RWPE1 (cell line): ENCODE measurements at places on chromosomes 12 and 14.

- no peak for DNase-seq
Measured at GRCh38 chr14:103705118-103705503, 10.1 kb downstream of the XRCC3 start.

GRCh38 chr12:87728931-87729593, 300.1 kb downstream of the C12orf50 start:
- DNase-seq: no peak

DNA sequence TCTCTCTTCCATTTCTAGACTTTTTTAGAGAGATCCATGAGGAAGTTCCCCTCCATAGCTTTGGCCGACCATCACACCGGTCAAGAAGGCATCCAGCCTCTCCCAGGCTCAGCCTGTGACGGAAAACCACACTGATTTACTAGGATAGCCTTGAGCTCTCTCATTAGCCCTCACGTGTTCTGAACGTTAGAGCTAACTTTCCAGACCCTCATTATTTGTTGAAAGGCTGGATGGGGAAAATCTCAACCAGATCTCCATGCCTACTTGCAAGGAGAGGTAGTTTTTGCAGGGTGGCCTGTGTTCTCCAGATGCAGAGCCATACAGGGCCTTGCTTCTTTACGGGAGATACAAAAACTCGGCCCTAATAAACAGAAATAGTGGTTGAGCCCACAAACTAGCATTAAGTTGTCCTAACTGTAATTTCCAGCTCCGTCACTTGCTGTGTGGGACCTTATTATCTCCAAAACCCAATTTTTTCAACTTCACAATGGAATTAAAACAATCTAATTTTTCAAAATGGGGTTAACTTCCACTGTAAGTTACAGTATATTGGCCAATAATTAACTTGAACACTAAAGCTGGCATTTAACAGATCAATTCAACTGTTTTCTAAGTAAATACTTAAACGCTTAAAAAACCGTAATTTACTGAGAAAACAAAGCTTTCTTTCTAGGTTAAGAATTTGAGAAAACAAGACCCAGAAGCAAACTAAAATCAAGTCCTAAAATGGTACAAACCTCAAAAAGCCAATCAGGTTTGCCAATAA, 65.3 kb downstream of the KLHL28 start:
- no peak for DNase-seq

GRCh38 chr12:81300454-81300853, 222.6 kb downstream of the ACSS3 start:
- no peak for DNase-seq

DNA sequence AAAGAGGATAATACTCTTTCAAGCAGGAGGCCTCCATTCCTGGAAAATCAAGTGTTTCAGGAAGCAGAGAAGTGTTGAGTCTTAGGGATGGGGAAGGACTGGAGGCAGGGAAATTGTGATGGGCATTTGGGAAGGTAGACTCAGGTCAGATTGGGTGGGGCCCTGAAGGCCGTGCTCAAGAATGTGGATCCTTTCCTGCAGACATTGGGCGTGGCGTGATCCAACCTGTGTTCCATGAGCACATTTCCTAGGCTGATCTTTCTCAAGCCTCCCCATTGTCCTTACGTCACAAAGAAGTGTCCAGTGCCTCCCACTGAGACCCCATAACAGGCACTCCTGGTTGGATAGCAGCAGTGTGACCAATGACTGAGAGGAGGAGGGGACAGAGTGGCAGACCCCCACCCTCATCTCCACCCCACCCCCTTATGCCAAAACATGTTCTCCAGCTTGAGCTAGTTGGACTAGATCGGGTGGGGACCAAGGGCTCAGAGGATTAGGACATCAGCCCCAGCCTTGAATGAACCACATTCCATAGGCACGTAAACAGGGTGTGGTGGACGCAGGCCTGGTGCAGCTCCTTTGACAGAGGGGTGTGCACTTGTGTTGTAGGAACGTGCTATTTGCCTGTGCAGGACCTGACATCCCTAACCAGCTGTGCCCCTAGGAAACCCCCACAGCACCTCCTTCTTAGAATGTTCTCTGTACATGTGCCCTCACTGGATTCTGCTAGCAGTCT, 76.8 kb downstream of the TTC9 start:
- DNase-seq: peak; percentile 79

DNA sequence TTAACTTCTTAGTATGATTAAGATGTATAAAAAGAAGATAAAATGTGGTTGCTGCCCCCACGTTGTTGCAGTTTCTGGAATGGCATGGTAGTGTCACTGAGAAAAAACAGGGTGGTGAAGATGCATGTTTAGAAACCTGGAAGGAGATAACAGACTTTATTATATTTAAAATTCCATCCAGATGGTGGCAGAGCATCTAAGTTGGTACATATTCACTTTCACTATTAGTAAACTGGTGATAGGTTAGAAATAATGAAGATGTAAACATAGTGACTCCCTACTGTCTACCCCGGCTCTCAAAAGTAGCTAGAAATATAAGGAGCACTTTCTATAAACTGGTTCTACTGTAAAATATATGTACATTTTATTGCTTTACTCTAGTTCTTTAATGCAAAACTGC, 279.3 kb downstream of the NPAS3 start:
- no peak for DNase-seq

- DNase-seq: no peak
Measured at GRCh38 chr12:47709237-47709636, 3.4 kb upstream of the RPAP3 start.

- DNase-seq: no peak
Measured at GRCh38 chr14:76126076-76126475, 25.6 kb upstream of the GPATCH2L start.

GRCh38 chr12:102052192-102053061, 9.4 kb downstream of the WASHC3 start:
- DNase-seq: no peak

DNA sequence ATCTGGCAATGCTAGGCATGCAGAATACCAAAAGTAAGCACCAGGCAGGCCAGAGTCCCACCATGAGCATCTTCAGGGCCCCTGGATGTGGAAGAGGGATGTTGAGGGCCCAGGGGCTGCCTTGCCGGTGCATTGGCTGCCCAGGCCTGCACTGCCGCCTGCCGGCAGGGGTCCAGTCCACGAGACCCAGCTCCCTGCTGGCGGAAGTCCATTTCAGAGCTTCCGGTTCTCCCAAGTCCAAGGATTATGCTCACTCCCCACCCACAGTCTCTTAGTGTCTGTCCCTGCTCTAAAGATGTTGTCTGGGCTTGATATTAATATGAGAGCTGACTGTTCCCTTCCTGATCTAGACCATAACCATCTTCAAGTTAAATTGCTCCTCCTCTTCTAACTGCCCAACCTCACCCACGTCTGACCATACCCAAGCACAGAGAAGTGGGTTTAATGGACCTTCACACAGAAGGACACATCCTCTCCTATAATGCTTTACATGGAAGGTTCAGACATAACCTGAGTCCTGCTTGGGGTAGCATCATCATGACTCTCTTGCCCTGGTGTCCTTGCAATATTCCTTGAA, 117.4 kb downstream of the DAD1 start:
- DNase-seq: peak; percentile 27

DNA sequence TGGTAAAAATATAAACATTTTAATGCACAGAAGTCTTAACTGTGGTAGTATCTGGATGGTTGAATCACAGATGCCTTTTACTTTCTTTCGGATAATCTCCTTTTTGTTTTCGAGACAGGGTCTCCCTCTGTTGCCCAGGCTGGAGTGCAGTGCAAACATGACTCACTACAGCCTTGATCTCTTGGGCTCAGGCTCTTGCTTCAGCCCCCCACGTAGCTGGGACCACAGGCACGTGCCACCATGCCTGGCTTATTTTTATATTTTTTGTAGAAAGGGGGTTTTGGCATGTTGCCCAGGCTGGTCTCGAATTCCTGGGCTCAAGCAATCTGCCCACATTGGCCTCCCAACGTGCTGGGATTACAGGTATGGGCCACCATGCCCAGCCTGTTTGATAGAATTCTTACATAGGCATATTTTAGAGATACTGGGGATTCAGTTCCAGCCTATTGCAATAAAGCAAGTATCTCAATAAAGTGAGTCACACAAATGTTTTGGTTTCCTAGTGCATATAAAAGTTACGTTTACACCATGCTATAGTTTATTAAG, 99.2 kb downstream of the SNAPC1 start:
- no peak for DNase-seq

DNA sequence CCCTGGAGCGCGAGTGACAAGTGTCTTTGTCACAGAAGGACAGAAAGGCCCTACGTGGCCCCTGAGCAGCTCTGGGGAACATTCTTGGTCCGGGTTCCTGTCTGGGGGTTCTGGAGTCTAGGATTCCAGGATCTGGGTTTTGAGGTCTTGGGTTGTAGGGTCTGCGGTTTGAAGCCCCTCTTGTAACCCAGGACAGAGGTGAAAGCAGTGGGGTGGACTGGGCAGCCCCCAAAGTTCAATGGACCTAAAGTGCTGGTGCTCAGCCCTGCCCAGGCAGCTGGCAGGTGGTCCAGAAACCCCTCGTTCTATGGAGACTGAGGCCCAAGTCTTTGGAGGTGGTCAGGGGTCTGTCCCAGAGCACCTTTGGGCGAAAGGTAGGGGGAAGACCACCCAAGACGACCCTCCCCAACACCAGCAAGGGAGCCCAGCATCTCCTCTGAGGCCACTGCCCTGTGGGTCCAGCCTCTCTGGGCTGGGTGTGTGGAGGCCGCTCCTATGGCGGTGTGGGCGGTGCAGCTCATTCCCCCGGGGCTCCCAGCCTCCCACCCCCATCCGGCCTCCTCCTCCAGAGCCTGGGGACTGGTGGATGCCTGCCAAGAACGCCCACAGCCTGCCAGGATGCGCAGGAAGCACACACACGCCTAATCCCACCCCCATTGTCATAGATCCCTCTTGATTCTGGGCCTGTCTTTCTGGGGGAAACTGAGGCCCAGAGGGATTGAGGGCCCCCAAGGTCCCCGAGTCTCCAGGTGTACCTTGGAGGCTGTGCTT, 30.2 kb upstream of the ANKRD9 start:
- DNase-seq: no peak

GRCh38 chr12:92403210-92404175, 257.8 kb upstream of the BTG1 start:
- DNase-seq: no peak

GRCh38 chr12:85877459-85877858, 3.4 kb downstream of the NTS start:
- no peak for DNase-seq

DNA sequence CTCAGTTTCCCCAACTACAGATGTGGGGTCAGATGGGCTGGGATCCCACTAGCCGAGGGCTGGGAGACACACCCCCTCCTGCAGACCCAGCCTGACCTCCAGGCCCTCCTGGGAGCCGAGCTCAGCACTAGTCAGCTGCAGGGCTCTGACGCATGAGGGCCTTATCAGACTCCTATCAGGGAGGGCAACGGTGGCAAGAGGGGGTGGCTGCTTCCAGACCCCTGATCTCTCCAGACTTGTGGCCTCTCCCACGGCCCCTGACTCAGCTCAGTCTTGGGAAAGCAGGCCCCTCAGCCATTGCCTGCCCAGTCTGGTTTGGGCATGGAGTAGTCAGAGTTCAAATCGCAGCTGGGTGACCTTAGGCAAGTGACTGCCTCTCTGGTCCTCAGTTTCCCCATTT, 2.5 kb downstream of the RASAL1 start:
- DNase-seq: no peak

DNA sequence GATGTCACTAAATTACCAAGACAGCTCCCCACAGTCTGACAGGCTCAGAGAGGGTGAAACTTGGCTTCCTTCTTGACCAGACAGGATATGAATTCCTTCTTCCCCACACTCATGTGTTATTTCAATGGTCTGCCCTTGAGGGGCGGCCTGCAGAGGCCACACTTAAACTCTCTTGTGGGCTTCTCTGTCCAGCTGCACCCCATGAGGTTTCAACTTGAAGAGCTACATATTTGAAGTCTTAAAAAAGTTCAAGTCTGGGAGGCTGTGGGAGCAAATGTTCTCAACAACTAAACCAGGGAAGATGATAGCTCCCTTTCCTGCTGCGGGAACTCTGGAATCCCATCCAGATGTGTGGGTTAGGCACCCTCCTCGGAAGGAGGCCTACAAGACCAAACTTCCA, 98.3 kb downstream of the TTC7B start:
- DNase-seq: no peak

- peak; percentile 58 for DNase-seq
Measured at GRCh38 chr14:93207468-93208308, 632 bp downstream of the UBR7 start.

- DNase-seq: no peak
Measured at GRCh38 chr14:94752591-94753436, 17.1 kb downstream of the GSC start.

DNA sequence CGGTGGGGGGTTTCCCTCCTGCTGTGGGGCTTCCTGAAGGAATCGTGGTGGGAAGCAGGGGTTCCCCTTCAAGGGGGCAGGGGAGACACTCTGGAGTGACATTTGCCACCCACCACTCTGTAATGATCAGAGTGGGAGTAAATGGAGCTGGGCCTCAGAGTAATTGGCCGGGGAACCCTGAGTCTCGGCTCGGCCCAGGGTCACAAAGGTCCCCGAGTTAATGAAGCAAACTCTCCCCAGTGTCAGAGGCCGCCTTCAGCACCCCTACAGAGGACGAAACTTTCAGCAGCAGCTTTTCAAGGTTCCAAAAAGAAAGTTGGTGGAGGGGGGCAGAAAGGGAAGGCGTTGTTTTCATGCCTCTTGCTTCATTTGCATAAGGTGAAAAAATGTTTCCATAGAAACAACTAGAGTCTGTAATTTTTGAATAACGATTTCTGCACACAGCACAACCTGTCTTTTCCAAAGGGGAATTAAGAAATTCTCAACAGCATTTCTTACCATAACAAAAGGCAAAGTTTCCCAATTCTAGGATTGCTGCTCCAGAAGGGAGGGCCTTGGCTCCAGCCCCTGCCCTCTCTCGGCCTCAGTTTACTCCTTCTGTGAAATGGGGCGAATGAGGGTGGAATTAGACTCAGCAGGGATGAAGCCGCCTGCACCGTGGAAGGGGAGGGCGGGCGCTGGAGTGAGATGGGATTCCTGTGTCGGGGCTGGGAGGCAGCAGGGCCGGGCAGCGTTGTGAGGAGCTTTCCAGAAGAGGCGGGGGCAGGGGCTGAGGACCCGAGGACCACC, 67.0 kb upstream of the BEGAIN start:
- no peak for DNase-seq

DNA sequence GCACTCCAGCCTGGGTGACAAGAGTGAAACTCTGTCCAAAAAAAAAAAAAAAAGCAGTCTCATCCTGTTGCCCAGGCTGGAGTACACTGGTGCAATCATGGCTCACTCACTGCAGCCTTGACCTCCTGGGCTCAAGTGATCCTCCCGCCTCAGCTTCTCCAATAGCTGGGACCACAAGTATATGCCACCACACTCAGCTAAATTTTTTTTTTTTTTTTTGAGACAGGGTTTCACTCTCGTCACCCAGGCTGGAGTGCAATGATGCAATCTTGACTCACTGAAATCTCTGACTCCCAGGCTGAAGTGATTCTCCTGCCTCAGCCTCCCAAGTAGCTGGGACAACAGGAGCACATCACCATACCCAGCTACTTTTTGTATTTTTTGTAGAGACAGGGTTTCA, 5.2 kb upstream of the CNPY2 start:
- no peak for DNase-seq

GRCh38 chr12:57524814-57525614, 2.4 kb downstream of the MBD6 start:
- no peak for DNase-seq

- DNase-seq: peak; percentile 64
Measured at GRCh38 chr14:64303471-64303917, 9.3 kb upstream of the ESR2 start.

- DNase-seq: no peak
Measured at GRCh38 chr14:37994846-37995372, 212.8 kb upstream of the SSTR1 start.

GRCh38 chr14:49988080-49988990, 95.5 kb downstream of the ARF6 start:
- no peak for DNase-seq
